Myocyte (in vitro differentiated cells): ENCODE measurements at places on chromosomes 1 and 21. TPM values are rescaled to one million over a fixed set of nuclear protein-coding genes. Genes with fewer than 3 reads are reported as not detected.
A peak's percentile ranks its signal among the peaks of the same experiment; 100 is the strongest.

The DCST1 gene
- total RNA-seq, result not detected in 2 replicates

The CNR2 gene
- total RNA-seq, result not detected in 2 replicates

The PROK1 gene
- not detected in 2 replicates for total RNA-seq

- no peak for DNase-seq
Observed at GRCh38 chr1:95641386-95641785, 407.4 kb downstream of the RWDD3 start.

DNA sequence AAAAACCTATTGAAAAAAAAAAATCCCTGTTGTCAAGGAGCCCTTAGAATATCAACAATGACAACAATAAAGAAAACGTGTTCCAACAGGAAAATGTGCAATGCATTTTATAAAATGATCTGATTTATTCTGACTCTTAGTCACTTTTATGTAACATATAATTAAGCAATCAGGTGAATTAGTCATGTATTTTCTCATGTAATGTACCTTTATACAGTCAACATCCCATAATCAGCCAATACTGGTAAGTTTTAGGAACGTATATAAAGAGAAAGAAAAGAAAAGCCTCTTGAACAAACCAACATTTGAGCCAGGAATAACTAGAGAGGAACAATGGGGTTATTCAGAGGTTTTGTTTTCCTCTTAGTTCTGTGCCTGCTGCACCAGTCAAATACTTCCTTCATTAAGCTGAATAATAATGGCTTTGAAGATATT, at the start of gene CLCA4:
Gene CLCA4, plus strand, starts transcription at position 292 of the 435 bp plus-strand sequence. Its CDS starts 42 bp downstream, at position 334.
- no peak for DNase-seq

DNA sequence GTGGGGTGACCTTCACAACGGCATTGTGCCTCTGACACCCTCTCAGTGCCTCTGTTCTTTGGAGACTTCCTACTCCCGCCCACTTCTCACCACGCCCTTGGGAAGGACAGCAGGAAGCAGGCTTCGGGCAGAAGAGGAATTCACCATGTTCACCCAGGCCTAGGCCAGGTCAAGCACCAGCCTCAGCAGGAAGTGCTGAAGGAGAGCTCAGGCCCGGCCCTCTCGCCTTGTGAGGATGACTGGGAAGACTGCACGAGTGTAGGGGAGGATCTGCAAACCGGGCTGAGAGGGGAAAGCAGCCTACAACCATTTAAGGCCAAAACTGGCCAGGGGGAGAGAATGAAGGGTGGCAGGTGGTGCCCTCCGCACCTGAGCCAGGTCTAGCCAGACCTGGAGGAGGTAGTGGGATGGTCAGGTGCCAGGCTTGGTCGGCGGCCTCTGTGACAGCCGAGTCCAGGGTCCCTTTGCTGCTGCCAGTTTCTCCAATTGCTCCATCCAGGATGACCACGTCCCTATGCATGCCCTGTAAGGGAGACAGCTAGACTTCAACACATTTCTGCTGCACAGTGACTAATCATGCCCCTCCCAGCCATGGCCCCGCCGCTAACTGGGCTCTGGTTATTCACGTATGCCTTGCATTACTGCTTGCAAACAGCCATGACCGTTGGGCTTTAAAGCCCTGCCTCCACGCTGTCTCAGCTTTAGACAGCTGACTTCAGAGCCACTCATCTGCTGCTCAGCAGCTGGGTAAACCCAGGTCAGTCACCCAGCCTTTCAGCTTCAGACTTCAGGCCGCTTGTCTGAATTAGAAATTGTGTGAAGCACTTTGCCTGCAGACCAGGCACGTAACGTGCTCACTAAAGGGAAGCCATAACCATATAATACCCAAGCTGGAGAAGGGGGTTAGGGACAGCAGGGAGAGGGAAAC, 8.9 kb downstream of the MRTO4 start:
- DNase-seq, result peak; percentile 96

- no peak for DNase-seq
Observed at GRCh38 chr1:81585371-81585770, 215.4 kb upstream of the ADGRL2 start.

DNA sequence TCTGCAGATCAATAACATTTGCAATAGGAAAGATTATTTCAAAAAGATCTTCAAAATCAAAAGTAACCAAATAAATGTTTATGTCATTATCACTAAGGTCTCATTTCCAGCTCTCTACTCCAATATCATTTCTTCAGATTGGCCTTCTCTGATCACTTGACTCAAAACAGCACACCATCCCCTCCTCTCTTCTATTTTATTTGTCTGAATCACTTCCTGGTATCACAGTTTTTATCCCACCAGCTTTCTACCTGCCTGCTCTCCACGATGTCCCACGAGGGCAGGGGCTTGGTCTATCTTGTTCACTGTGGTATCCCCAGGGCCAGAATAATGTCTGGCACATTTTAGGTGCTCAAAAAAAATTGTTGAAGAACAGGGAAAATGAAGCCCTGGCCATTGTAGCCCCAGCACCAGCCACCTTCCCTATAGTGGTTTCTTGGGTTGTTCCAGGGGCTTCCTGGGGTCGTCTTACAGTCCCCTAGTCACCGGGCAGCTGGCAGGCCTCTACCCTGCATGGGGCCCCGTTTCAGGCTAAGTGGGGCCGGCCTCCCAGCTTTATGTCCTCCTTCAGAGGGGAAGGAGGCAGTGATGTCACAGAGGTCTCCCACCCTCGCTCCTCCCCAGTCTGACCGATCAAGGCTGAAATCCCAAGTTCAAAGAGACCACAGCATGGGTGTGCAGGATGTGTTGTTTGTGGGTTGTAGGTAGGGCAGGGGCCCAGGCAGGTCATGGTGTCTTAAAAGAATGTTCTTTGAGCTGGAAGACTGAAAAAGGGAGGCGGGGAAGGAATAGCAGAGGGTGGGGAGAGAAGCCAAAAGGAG, 3.5 kb upstream of the PADI1 start:
- DNase-seq, result no peak

GRCh38 chr21:39479164-39479813, 27.5 kb downstream of the SH3BGR start:
- DNase-seq, result no peak

DNA sequence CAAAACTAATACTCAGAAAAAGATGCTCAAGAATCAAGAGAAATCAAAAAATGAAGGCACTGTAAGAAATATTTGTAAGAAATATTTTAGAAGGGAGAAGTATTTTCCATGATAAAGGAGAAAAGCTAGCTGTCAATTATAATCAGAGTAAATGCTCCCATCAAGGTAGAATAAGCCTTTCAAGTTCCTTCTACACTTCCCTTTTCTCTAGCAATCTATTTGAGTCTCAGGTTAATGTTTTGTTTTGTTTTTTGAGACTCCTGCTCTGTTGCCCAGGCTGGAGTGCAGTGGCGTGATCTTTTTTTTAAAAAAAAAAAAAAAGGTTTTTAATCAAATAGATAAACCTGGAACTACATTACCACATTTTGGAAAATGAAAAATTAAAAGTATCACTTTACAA, 33.3 kb downstream of the PUM1 start:
- no peak for DNase-seq

DNA sequence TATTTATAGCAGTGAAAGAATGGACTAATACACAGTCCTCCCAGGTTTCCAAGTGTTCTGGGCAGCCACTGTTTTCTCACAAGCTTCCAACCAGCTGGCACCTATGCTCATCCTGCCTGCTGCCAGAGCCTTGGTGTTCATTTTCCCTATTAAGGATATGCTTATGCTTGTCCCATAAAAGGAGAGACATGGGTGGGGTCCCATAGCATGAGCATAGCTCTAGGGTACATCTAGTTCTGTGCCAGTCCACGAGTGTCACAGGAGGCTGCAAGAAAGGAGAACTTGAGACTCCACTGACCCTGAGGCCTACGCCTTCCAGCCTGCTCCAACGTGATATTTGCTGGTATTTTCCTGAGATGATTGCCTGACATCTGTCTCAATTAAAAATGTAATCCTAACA, 192.4 kb upstream of the PTGFR start:
- DNase-seq, result no peak
